ENCODE measurements at places on chromosomes 1 and 21. TPM values are rescaled to one million over a fixed set of nuclear protein-coding genes. Genes with fewer than 3 reads are reported as not detected.

GRCh38 chr1:51941528-51941927, 49.0 kb downstream of the RAB3B start:
- H3K4me1 ChIP-seq = no peaks in the 10 kb centered on the region
- no peaks in the 10 kb centered on the region for H3K27me3 ChIP-seq
- no peak overlapping the region for H3K27ac ChIP-seq
- no peak for DNase-seq
- H3K36me3 ChIP-seq = no peaks in the 10 kb centered on the region

DNA sequence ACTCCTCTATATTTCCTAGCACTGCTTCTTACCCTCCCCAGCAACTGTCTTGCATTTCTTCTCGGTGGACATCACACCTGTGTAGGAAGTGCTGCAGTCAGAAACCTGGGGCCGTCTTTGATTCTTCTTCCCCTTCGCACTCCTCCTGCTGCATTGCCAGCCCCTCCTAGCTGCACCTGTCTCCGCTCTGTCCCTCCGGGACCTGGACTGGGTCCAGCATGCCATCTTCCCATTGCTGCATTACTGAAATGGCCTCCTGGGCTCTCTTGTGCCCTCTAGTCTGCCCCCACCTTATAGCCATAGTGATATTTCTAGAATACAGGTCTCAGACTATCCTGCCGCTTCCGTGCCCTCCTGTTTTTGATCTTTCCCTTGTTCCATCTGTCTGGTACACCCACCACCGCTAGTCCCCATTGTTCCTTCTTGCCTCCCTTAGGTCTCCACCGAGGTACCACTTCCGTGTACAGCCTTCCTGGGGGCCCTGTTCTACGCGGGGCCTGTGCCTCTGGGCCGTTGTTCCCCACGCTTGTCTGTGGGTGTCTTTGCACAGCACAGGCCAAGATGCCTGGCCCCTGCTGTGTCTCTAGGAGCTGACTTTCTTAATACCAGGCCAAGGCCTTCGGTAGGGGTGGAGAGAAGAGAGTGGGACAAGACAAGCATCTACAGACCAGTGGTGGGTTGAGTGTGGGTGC, 107.6 kb downstream of the GALNT2 start:
- peak; percentile 40 for DNase-seq
- no peaks in the 10 kb centered on the region for H3K4me1 ChIP-seq
- no peak overlapping the region for H3K4me3 ChIP-seq
- no peaks in the 10 kb centered on the region for H3K36me3 ChIP-seq
- no peaks in the 10 kb centered on the region for H3K27me3 ChIP-seq

DNA sequence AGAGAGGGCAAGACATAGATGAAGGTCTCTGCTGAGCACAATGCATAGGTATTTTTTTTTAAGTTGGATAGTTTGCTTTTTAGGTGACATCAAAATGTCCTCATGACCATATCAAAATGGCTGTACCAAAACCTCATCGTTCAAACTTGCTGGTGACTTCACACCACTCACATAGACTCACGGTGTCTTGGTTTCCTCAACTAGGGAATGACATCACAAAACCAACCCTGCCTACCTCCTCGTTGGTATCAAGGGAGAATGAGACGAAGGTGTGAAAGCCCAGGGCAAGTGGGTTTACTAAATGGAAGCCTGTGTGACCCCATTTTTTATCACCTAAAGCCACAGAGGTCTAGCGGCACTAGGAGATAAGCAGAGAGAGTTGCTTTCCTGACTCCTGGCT, 1.6 kb downstream of the PIGR start:
- peaks cover 15% of the 10 kb centered on the region for H3K4me1 ChIP-seq
- H3K36me3 ChIP-seq = no peaks in the 10 kb centered on the region
- no peaks in the 10 kb centered on the region for H3K27me3 ChIP-seq
- DNase-seq = no peak

- peaks cover 7% of the 10 kb centered on the region for H3K4me1 ChIP-seq
- peaks cover 9% of the 10 kb centered on the region for H3K27me3 ChIP-seq
- H3K4me3 ChIP-seq = no peak overlapping the region
- no peak for DNase-seq
- no peaks in the 10 kb centered on the region for H3K36me3 ChIP-seq
These were observed 1.1 kb downstream of the GNG4 start for GRCh38 chr1:235648407-235648907.

DNA sequence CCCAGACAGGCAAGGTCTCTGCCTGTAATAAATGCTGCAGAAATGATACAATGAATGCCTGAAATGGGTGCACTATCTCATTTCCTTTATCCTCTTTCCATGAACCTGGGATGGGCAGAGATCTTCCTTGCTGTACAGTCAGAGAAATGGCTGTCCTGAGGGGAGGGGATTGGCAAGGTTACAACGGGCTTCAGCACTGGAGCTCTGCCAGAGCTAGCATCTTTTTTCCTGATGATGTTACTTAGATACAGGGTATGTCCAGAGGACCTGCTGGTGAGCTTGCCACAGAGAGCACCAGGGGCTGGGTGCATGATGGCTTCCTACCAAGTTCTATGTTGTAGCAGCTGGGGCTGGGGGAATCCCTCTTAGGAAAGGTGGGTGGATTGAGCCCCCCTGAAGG, 115.1 kb downstream of the PLXNA2 start:
- H3K27ac ChIP-seq = no peak overlapping the region
- H3K4me3 ChIP-seq = no peak overlapping the region
- H3K4me1 ChIP-seq = no peaks in the 10 kb centered on the region
- no peaks in the 10 kb centered on the region for H3K27me3 ChIP-seq

GRCh38 chr1:32635508-32636277, 14.7 kb downstream of the ZBTB8OS start:
- H3K36me3 ChIP-seq = no peaks in the 10 kb centered on the region
- DNase-seq = no peak
- H3K27me3 ChIP-seq = no peaks in the 10 kb centered on the region
- H3K4me3 ChIP-seq = no peak overlapping the region
- H3K4me1 ChIP-seq = no peaks in the 10 kb centered on the region

DNA sequence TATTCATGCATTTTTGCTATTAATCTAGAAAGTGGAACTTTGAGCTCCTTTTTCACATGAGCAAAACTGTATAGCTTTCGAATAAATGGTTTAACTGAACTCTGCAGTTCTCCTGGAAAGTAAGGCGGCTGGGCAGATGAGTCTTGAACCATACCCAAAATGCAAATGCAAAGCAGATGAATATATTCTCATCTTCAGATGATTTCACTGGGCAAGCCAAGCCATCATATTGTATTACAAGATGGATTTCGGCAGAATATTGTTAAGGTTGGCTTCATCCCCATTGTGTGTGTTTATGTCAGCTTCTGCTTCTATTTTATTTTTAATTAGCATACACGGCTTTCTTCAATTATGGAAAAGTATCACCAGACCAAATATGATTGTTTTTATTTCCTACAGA, 209.6 kb downstream of the GREM2 start:
- no peak for DNase-seq
- H3K36me3 ChIP-seq = no peaks in the 10 kb centered on the region
- no peaks in the 10 kb centered on the region for H3K27me3 ChIP-seq
- H3K4me1 ChIP-seq = no peaks in the 10 kb centered on the region
- H3K27ac ChIP-seq = no peak overlapping the region
- H3K4me3 ChIP-seq = no peak overlapping the region

DNA sequence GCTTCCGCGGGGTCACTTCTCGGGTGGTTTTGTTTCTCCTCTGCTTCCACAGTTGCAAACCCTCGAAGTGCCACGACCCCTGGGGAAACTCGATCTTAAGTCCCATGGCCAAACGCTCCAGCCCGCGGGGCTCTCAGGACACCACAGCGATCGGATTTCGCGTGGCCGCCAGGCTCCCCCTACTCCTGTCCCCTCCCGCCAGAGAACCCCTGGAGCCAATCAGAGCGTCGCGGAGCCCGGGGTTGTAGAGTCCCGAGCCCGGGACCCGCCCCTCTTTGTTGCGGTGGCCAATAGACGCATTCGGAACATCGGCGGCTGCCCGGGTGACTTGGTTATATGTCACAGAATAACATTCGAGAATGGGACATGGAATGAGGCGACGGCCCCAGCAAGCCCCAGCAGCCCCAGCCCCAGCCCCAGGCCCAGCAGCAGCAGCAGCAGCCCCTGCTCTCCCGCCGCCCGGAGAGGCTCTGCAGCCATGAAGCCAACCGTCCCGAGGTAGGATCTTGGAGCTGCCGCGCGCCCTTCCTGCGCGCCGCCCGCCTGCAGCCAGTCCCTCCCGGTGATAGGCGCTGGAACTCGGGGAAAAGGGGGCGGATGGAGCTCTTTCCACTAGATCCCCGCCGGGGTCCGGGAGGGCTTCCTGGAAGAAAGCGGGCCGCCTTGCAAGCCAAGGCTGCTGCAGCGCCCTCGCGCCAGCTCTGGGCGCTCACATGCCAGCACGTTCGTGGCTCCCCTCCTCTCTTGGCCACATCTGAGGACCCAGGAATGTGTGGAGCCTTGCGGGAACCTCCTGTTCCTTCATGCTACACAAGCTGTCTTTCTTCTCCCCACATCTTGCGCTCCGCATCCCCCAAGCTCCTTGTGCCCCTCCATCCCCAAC, at the start of gene VASH2:
Gene VASH2, plus strand, starts transcription at position 299 of the 883 bp plus-strand sequence. CDS start 1,002 bp downstream, outside the sequence.
- H3K36me3 ChIP-seq = no peaks in the 10 kb centered on the region
- peak; percentile 88 for DNase-seq
- H3K27ac ChIP-seq = no peak within 1 kb of the TSS
- no peaks in the 10 kb centered on the region for H3K27me3 ChIP-seq
- H3K4me1 ChIP-seq = no peaks in the 10 kb centered on the region

DNA sequence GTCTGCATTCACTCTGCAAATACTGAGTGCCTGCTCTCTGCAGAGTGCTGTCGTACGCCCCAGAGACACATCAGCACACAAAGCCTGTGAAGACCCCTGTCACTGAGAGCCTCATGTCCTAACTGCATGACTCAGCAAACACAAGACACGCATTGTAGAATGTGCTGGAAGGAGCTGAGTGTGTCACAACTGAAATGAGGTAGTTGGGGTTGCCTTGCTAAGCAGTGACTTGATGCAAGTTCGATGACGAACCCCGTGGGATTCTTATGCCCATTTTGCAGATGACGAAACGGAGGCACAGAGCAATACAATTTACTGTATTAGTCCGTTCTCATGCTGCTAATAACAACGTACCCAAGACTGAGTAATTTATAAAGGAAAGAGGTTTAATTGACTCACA, 65.1 kb downstream of the RIPK4 start:
- peaks cover 24% of the 10 kb centered on the region for H3K4me1 ChIP-seq
- H3K4me3 ChIP-seq = no peak overlapping the region
- DNase-seq = no peak

DNA sequence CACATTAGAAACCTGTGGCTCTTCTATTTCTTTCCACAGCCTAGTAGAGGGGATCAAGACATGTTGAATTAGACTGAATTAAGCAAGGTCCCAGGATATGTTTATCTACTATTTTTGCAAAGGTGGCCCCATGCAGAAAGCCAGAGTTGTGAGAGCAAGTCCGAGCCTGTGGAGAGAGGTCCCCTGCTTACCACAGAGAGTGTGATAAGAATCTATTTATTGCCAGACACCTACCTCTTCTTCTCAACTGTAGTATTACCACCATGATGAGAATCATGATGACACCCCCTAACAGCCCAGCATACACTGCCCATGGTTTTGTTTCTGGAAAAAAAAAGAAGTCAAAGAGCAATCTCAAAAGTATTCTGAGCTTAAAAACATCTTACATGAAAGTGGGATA, 23.0 kb downstream of the SLAMF1 start:
- no peaks in the 10 kb centered on the region for H3K36me3 ChIP-seq
- H3K27ac ChIP-seq = peak overlapping the region; percentile 51
- no peaks in the 10 kb centered on the region for H3K27me3 ChIP-seq
- H3K4me3 ChIP-seq = no peak overlapping the region
- no peak for DNase-seq

DNA sequence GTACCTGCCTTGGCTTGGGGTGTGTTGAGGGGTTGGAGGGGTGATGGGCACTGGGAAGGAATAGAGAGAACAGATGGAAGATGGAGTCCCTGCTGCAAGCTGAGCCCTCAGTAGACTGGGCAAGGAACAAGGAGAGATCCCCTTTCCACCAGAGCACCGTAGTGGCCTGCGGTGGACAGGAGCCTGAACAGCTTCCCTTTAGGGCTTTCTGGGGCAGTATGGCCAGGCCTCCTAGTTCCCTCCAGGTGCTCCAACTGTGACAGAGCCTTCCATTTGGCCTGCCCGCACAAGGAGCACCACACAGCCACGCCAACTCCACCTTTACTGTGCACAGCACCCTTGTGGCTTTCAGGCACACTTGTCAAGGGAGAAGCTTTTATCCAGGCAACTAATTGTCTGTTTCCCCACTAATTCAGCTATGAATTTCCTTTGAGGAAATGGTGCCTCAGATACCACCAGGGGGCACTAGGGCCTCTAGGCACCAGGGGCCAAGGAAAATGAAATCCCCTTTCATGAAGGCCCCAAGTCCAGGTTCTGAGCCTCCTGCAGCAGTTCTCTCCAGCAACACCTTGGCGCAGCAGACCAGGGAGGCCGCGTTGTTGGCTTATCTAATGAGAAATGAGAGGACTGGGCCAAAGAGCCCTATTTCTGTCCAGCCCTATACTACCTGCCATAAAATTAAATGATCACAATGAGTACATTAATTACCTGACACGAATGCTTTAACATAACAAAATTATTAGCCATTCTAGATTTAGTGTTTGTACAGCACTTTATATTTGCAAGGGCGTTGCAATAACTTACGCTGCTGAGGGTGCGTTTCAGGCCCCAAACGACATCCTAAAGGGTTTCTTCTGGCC, 23.1 kb upstream of the ERI3 start:
- H3K4me1 ChIP-seq = no peaks in the 10 kb centered on the region
- no peak overlapping the region for H3K4me3 ChIP-seq
- H3K36me3 ChIP-seq = no peaks in the 10 kb centered on the region
- DNase-seq = peak; percentile 59

- DNase-seq = no peak
- H3K4me1 ChIP-seq = no peaks in the 10 kb centered on the region
- no peak overlapping the region for H3K27ac ChIP-seq
- H3K4me3 ChIP-seq = peak overlapping the region; percentile 26
These were observed 250 bp downstream of the F5 start for GRCh38 chr1:169586067-169586394.

DNA sequence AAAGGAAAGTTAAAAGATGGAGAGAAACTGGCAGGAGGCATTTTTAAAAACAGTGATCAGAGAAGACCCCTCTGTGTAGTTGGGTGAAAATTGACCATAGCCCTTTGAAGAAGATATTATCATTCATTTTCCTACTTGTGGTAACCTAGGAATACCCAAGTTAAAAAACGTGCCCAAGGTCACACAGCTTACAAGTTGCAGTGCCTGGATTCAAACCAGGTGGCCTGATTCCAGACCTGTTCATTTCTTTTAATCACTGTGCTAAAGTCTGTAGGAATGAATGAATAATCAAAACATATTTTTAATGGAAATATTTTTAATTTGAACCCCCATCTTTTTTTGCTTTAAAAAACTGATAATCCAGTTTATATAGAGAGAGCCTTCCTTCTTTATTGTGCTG, 35.6 kb downstream of the MARK1 start:
- H3K27me3 ChIP-seq = no peaks in the 10 kb centered on the region
- no peaks in the 10 kb centered on the region for H3K36me3 ChIP-seq
- DNase-seq = no peak
- no peak overlapping the region for H3K4me3 ChIP-seq
- H3K27ac ChIP-seq = no peak overlapping the region

OLFML3 gene
- total RNA-seq = 3.3 TPM

KIF14 gene
- 1.2 TPM for total RNA-seq

PPIAL4G gene
- not detected for total RNA-seq

SPRR2G gene
- total RNA-seq = not detected

CSF3R gene
- total RNA-seq = 41.3 TPM

TSSK3 gene
- 5.2 TPM for total RNA-seq

Measured in Peyer's patch (tissue), 4 donors.